ENCODE measurements at places on chromosomes 6 and 20.

DNA sequence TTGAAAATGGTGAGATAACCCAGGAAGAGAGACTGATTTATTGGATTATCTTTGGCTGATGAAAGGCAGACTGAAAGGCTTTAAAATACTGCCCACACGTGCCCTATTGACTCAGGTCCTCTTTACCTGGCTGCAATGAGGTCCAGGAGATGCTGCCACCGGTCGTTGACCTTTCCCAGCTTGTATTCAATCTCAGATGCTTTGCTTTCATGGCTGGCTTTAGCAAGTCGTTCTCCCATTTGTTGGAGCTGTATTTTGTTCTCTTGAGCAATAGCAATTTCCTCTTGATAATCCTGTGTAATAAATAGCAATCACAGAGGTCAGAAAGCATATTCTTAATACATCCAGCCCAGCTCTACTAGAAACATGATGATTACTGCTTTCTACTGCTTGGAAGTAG lies 368.8 kb downstream of the ESR1 start:
- DNase-seq, result no peak
- H3K36me3 ChIP-seq, result peaks cover 49% of the 10 kb centered on the region
- H3K27me3 ChIP-seq, result no peaks in the 10 kb centered on the region
- no peak overlapping the region for H3K4me3 ChIP-seq
- no peak overlapping the region for H3K27ac ChIP-seq
- H3K4me1 ChIP-seq, result peaks cover 6% of the 10 kb centered on the region

- H3K4me3 ChIP-seq, result no peak overlapping the region
- H3K36me3 ChIP-seq, result peaks cover 13% of the 10 kb centered on the region
- no peaks in the 10 kb centered on the region for H3K27me3 ChIP-seq
These were observed 5.7 kb downstream of the SESN1 start for GRCh38 chr6:109088995-109089394.

GRCh38 chr6:122388945-122389344 lies 10.5 kb upstream of the HSF2 start:
- H3K27me3 ChIP-seq, result no peaks in the 10 kb centered on the region
- no peaks in the 10 kb centered on the region for H3K4me1 ChIP-seq
- H3K27ac ChIP-seq, result no peak overlapping the region
- H3K36me3 ChIP-seq, result no peaks in the 10 kb centered on the region
- peak; percentile 18 for DNase-seq

DNA sequence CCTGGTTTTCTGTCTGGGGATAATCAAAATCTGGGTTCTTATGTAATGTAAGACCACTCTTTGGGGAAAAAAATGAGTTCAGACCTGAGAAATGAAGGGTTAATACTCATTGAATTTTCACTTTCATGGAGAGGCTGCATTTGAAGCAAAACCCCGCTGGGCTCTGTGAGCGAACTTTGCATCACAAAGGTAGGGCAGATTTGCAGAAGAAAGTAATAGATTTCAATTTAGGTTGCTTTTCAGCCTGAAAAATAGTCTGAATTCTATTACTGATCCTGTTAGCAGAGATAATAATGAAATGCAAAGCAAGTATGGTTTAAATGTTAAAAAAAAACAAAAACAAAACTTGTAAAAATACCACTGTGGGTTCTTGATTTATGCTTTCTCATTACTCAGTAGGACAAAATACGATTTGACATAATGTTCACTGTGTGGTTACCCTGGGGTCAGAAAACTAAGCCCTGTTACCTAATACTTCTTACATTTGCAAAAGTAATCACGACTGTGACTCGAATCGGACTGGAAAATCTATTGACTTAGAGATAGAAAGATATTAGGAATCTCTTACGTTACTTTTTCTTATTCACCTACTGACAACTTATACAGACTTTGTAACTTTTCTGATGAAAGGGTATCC lies 72.2 kb downstream of the UST start:
- H3K27ac ChIP-seq, result no peak overlapping the region
- H3K4me3 ChIP-seq, result no peak overlapping the region
- no peaks in the 10 kb centered on the region for H3K27me3 ChIP-seq
- no peaks in the 10 kb centered on the region for H3K36me3 ChIP-seq
- H3K4me1 ChIP-seq, result no peaks in the 10 kb centered on the region

- no peaks in the 10 kb centered on the region for H3K4me1 ChIP-seq
- no peaks in the 10 kb centered on the region for H3K36me3 ChIP-seq
- H3K4me3 ChIP-seq, result no peak overlapping the region
- H3K27ac ChIP-seq, result no peak overlapping the region
- H3K27me3 ChIP-seq, result no peaks in the 10 kb centered on the region
These were observed 280.3 kb upstream of the JARID2 start for GRCh38 chr6:14965424-14966075.

DNA sequence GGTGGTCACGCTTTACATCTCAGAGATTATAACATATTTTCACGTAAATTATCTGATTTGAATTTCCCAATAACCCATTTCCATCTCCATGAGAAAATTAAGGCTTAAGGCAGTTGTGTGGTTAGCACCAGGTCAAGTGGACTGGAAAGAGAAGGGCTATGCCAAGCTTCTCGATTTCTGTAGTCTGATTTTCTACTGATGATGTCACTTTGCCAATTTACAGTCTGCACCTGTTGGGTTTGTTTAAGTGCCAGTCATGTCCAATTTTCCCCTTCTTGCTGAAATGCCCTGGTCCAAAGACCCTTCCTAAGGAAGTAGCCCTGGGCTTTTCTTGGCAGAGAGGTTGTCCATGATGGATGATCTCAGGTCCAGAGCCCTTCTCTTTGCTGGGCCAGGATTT lies 562.3 kb upstream of the BTBD3 start:
- H3K27ac ChIP-seq, result no peak overlapping the region
- H3K27me3 ChIP-seq, result no peaks in the 10 kb centered on the region
- no peaks in the 10 kb centered on the region for H3K36me3 ChIP-seq
- no peak for DNase-seq
- H3K4me3 ChIP-seq, result no peak overlapping the region

DNA sequence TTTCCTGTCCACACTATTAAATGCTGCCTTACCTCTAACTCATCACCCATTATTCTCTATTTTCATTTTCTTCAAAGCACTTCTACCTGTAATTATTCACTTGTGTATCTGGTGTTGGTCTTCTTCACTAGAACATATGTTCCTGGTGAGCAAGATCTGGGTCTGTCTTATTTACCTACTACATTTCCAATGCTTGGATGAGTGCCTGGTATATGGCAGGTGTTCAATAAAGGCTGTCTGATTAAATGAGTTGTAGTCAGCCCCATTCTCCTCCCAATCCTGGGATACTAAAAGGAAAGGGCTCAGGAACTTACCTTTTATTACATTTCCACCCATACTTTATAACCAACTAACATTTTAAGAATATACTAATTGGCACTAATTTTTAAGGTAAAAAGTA lies 61.0 kb downstream of the CEP162 start:
- no peak overlapping the region for H3K27ac ChIP-seq
- H3K4me3 ChIP-seq, result no peak overlapping the region
- peaks cover 43% of the 10 kb centered on the region for H3K36me3 ChIP-seq
- no peak for DNase-seq

- H3K27me3 ChIP-seq, result no peaks in the 10 kb centered on the region
- H3K27ac ChIP-seq, result no peak overlapping the region
- DNase-seq, result no peak
- H3K36me3 ChIP-seq, result no peaks in the 10 kb centered on the region
- H3K4me1 ChIP-seq, result no peaks in the 10 kb centered on the region
- H3K4me3 ChIP-seq, result no peak overlapping the region
These were observed 441.1 kb downstream of the HAO1 start for GRCh38 chr20:7499201-7499600.

GRCh38 chr20:37642246-37642645 lies 51.6 kb upstream of the CTNNBL1 start:
- no peaks in the 10 kb centered on the region for H3K27me3 ChIP-seq
- no peak overlapping the region for H3K27ac ChIP-seq
- H3K36me3 ChIP-seq, result no peaks in the 10 kb centered on the region
- DNase-seq, result no peak

GRCh38 chr6:56796196-56796532 lies 153.5 kb upstream of the DST start:
- H3K27ac ChIP-seq, result no peak overlapping the region
- no peak for DNase-seq
- H3K27me3 ChIP-seq, result no peaks in the 10 kb centered on the region
- H3K4me3 ChIP-seq, result no peak overlapping the region
- H3K4me1 ChIP-seq, result no peaks in the 10 kb centered on the region

GRCh38 chr20:48904566-48905296 lies 16.8 kb upstream of the ARFGEF2 start:
- DNase-seq, result peak; percentile 82
- peaks cover 6% of the 10 kb centered on the region for H3K4me1 ChIP-seq
- no peaks in the 10 kb centered on the region for H3K27me3 ChIP-seq

DNA sequence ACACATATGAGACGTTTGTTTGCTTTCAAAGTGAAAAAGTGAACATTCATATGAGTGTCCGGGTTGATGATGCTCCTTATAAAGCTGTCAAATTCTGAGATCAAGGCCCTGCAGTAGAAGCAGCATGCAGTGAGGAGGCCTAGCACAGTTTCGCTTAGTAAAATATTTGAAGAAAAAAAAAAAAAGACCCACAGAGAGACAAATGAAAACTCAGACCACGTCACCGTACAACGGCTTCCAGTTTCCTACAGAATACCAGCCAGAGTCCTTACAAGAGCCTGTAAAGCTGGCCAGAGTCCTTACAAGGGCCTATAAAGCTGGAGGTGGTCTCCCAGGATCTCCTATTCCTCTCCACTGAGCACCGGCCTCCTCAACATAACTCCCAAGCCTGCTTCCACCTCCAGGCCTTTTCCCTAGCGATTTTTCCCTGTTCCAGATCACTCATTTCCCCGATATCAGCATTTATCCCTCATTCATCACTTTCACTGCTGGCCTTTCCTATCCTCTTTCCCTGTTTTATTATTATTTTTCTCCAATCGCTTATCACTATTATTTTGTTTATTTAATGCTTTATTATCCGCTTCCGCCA lies 1.5 kb upstream of the HMGN4 start:
- H3K4me1 ChIP-seq, result peaks cover 61% of the 10 kb centered on the region
- peak overlapping the region; percentile 93 for H3K27ac ChIP-seq
- H3K36me3 ChIP-seq, result peaks cover 7% of the 10 kb centered on the region

Measured in stomach (tissue), 19 donors.